ENCODE measurements at places on chromosomes 16 and 17.

GRCh38 chr16:3797473-3797872 is 80.1 kb upstream of the TRAP1 start:
- no peak for DNase-seq

DNA sequence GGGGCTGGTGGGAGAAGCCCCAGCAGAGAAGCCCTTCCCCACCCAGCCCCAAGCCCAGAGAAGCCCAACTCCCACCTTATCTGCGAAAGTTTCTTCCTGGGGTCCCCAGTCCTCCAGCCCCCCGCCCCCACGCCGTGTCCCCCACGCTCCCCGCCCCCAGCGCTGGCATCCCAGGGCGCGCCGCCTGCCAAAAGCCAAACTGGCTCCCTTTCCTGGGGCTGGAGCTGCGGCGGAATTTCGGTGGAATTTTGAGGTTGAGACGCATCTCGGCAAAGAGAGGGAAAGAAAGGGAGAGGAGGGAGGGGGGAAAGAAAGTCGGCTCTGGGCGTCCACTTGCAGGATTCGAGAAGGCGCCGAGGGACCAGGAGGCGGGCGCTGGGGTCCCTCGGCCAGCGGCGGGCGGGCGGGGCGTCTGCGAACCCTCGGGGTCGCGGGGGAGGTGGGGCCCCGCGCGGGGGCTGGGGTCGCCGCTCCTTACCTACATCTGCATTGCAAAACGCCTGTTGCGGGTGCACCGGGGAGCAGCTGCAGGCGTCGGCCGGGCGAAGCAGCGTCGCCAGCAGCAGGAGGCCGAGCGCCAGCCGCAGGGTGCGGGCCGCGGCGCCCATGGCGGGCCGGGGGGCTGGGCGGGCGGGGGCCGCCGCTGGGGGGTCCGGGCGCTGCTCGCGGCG is 571 bp downstream of the TIMP2 start:
- DNase-seq, result peak; percentile 38

DNA sequence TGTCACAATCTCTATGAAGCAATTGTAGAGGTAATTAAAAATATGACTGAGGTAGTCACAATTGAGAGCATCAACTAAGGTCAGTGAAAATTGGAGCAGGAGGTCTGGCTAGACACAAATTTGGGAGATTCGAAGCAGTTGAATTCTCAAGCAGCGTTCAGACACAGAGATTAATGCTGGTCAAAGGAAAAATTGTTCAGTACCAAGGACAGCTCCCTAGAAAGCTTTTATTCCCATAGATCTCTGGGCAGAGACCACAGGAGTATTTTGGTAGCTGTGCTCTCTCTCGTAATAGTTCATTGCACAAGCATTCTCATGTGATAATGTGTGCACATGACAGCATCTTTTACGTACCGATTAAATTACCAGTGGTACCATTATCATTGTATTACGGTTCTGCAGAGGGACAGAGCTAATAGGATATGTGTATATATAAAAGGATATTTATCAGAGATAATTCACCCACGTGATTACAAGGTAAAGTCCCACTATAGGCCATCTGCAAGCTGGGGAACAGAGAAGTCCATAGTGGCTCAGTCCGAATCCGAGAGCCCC is 387.5 kb upstream of the HSBP1 start:
- peak; percentile 11 for DNase-seq

- no peak for DNase-seq
Observed at GRCh38 chr16:86921289-86921688, 342.9 kb downstream of the FOXL1 start.

DNA sequence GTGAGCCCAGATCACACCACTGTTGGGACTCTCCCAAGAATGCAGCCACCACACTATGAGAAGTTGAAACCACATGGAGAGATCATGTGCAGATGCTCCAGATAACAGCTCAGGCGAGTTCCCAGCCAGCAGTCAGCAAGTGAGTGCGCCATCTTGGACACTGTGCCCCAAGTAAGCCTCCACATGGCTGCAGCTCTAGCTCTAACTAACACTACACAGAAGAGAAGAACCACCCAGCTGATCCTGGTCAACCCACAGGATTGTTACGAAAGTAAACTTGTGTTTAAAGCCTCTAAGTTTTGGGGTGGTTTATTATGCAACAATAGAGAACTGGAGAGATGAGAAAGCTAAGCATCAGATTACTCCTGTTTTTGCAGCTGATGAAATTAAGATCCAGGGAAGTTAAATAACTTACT is 25.8 kb downstream of the SLC38A7 start:
- DNase-seq, result peak; percentile 51

- no peak for DNase-seq
Observed at GRCh38 chr17:77827039-77827438, 131.5 kb upstream of the TNRC6C start.

DNA sequence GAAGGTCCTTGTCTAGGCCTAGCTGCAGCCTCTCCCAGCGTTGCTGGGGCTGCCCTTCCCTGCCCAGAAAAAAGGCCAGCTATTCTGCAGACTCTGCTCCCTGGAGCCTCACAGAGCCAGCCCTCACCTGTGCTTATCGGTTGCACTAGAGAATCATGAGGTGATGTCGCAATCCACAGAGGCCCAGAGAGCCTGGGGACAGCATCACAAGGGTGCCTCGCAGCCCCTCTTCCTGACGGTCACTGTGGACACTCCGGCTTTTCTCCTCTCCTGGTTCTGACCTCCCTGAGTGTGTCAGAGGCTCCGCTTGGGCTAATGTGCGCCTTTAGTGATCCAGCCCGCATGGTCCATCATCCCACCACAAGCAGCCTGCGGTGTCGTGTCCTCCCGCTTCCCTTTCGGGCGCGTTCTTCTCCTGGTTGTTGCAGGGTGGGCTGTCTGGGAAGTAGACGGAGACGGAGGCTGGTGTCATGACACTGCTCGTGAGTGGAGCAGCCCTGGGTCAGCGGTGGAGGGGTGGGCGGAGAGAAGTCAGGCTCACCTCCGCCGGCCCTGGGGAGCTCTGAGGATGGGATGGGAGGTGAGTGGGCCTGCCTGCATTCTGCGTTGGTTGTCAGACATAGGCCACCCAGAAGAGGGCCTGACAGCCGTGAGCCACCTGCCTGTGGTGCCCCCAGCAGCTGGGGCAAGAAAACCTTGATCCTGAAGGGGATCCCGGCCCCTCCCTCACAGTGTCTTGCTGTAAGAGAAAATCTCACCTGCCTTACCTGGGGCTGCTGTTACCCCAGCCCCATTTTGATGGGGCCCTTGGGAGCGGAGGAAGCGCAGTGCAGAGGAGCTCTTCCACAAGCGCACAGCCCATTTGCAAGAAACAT is 165.9 kb upstream of the CHMP6 start:
- no peak for DNase-seq

DNA sequence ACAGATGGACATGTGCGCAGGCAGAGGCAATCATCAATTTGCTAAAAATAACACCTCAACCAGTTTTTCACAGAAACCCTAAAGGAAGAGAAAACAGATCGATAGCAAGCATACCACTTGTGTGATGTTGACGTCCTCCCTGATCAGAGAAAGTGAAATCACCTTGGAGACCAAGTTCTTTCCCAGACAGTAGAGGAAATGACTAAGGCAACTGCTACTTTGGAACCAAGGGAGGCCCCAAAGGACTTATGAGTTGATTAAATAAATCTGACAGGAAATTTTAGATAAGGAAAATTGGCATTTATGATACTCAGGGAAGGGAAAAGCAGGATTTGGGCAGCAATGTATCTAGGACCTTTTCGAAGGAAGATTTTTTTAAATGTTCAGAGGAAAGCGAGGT is 267.1 kb upstream of the ASIC2 start:
- DNase-seq, result no peak

GRCh38 chr17:15091825-15092224 is 173.3 kb downstream of the PMP22 start:
- DNase-seq, result no peak

DNA sequence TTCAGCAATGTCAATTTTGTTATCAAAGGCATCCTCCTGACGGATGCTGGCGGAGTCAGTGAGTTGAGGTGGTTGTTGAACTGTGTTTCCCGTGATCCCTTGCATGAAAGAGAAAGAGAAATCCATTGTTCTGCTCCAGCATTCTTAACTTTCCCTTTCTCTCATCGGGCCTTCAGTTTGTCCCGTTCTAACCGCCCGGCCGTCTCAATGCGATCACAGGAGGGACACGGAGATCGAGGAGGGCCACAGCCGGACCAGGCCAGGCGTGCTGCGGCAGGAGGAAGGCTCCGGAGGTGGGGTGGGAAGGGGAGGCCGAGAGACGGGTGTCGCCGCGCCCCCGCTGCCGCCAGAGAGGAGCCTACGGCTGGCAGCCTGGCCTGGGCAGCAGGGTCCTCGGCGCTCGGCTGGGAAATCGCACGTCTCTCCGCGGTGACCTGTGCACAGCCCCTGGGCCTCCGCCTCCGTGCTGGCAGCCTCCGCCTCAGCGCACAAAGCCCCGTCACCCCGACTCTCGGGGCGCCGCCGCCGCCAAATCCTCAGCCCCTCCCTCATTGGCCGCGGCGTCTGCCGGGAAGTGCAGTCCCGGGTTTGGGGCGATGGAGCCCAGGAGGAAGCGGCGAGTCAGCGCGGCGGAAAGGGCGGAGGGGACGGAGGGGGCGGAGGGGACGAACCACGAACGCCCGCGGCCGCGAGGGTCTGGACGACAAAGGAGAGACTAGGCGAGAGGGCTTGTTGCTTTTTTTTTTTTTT is 38.1 kb downstream of the SOST start:
- peak; percentile 59 for DNase-seq

DNA sequence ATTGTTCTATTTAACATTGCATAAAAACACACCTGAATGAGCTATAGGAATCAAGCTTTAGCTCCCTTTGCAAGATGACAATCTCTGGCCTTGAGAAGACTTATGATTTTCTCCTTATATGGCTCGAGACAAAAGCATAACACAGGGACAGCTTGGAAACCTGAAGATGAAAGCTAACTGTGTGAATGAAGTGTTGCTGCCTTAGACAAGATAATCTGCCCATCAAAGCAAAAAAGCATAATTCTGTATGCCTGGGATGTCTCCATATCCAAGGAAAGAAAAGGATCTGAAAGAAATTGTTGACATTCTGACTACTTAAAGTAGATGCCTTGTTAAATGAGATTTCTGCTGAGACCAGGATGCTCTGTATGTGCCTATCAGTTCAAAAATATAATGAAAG is 526.7 kb upstream of the TOM1L1 start:
- no peak for DNase-seq

DNA sequence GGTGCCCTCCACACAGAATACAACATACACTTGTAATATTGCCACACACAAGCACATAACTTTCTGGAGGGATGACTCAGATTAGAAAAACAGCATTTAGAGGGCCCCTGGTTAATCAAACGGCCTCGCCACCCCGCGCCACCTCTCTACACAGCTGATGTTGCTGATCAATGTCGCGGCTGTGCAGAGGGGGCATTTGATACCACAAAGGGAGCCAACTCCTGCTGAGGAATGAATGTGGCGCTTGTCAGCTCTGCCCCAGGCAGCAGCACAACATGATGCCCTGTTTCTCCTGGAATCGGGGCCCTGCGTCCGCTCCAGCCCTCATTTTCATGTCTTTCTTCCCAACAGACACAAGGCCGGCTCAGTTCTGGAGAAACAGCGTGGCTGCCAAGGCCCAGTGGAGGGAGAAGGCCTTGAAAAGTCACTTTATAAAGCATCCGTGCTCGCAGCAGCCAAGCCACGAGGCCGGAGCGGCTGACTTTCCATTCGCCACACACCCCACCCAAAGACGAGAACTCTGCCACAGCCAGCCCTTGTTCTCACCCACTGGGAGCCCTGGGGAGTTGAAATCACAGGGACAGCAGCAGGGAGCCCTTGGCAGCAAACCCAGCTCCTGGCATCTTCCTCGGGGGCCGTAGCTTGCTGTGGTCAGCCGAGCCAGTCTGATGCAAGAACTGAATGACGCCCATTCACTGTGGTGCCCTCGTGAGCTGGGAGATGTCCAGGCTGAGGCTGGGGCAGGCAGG is 65.6 kb downstream of the XYLT1 start:
- DNase-seq, result peak; percentile 17

- no peak for DNase-seq
Observed at GRCh38 chr16:50172195-50172922, 19.3 kb downstream of the TENT4B start.

DNA sequence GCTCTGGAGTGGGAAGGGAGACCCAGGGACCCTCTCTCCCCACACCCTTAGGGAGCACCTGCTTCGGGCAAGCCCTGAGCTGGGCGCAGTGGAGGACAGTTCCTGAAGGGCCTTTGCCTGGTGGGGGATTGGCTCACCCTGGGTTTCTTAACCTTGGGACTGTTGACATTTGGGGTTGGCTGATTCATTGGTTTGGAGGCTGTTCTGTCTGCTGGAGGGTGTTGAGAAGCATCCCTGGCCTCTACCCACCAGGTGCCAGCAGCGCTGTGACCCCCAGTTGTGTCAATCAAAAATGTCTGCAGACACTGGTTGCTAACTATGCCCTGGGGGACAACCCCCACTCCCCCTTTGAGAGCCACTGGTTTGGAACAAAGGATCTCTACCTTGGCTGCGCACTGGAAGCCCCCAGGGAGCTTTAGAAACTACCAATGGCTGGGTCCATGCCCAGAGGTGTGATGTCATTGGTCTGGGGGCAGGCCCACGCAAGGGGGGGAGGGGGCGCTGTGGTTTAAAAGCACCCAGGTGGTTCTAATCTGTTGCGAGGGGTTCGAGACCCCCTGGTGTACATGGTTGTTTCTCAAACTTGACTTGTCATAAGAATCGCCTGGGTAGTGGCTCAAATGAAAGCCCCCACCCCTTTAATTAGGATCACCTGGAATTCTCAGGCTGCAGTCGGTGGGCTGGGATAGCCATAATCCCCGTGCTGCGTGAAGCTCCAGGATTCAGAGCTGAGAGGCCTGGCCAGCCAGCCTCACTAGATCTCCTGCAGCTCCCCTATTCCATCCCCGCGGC is 151.9 kb upstream of the GSE1 start:
- DNase-seq, result peak; percentile 63

- no peak for DNase-seq
Observed at GRCh38 chr17:81115749-81116464, 49.4 kb upstream of the PVALEF start.

GRCh38 chr16:80366023-80366422 is 174.8 kb upstream of the DYNLRB2 start:
- no peak for DNase-seq

- no peak for DNase-seq
Observed at GRCh38 chr17:35468475-35468874, 19.9 kb upstream of the SLFN13 start.

GRCh38 chr17:65147955-65148354 is 10.8 kb downstream of the RGS9 start:
- no peak for DNase-seq

DNA sequence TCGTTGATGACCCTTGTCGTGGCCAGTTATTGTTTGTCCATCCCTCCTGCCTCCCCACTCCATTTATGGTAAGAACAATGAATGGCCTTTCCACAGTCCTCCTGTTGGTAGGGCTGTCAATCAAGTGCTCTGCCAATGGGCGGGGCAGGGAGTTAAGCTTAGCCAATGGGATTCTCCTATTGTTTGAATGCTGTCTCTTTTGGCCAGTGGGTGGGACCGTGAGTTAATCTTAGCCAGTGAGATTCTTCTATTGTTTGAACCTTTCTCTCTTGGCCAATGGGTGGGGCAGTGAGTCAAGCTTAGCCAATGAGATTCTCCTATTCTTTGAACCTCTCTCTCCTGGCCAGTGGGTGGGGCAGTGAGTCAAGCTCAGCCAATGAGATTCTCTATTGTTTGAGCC is 85.4 kb downstream of the IRX3 start:
- no peak for DNase-seq

GRCh38 chr16:88467541-88467944 is 14.5 kb downstream of the ZFPM1 start:
- no peak for DNase-seq

Measured in HCEC 1CT (cell line).